Transverse colon (tissue), 4 donors: ENCODE measurements at places on chromosomes 12 and 14. TPM values are rescaled to one million over a fixed set of nuclear protein-coding genes. Genes with fewer than 3 reads are reported as not detected.

GRCh38 chr14:73221945-73222344, 15.4 kb upstream of the PAPLN start:
- H3K27ac ChIP-seq = no peak overlapping the region
- H3K4me3 ChIP-seq = no peak overlapping the region
- H3K4me1 ChIP-seq = no peaks in the 10 kb centered on the region
- H3K27me3 ChIP-seq = no peaks in the 10 kb centered on the region
- no peak for DNase-seq

- no peak overlapping the region for H3K27ac ChIP-seq
- H3K36me3 ChIP-seq = no peaks in the 10 kb centered on the region
- H3K4me1 ChIP-seq = no peaks in the 10 kb centered on the region
- DNase-seq = no peak
Measured at GRCh38 chr12:101727098-101727497, 12.2 kb downstream of the SYCP3 start.

- H3K27ac ChIP-seq = peak overlapping the region; percentile 94
- H3K4me1 ChIP-seq = peaks cover 23% of the 10 kb centered on the region
- peaks cover 2% of the 10 kb centered on the region for H3K36me3 ChIP-seq
Measured at GRCh38 chr14:21455592-21455911, 371 bp downstream of the CHD8 start.

DNA sequence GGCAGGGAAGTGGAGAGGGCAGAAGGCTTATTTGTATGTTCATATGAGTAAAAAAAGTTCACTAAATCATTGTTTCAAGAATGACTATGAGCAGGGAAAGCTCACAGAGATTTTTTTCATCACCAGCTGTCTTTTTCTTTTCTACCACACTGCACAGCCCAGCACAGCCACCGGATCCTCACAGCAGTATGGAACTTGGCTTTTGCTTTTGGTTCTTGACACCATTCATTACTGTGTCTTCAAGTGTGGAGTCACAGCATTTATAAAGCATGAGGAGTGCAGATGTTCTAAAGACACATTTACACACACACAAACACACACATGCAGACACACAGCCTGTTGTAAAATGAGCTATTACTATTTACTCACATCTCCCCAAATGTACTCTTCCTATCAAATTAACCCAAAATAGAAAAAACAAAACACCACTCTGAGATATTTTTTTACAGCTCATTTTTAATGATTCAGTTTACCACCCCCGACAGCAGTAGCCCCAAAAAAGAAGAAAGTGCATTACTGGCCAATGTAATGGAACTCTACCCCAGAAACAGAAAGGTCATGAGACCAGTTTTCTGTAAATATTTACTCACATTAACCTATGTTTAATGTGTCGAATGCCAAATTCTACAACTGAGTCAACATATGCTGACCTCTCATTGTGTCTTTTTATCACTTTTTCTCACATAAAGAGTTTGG, 60.5 kb downstream of the BTG1 start:
- peaks cover 14% of the 10 kb centered on the region for H3K4me1 ChIP-seq
- no peak overlapping the region for H3K27ac ChIP-seq
- H3K36me3 ChIP-seq = no peaks in the 10 kb centered on the region
- no peak overlapping the region for H3K4me3 ChIP-seq
- H3K27me3 ChIP-seq = no peaks in the 10 kb centered on the region

Gene P2RX2
- 2.1 TPM for total RNA-seq

DNA sequence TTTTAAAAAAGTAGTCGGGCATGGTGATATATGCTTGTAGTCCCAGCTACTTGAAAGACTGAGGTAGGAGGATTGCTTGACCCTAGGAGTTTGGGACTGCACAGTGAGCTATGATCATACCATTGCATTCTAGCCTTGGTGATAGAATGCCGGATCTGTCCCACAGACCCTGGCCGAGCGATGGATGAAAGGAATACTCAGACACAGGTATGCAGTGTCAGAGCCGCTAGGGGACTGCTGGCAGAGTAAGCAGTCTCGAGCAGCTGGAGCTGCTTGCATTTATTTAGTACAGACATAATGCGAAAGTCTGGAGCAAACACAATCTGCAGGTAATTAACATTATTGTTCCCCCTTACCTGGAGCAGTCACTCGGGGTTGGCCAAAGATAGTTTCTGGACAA, 18.6 kb downstream of the AICDA start:
- H3K4me1 ChIP-seq = no peaks in the 10 kb centered on the region
- H3K27me3 ChIP-seq = no peaks in the 10 kb centered on the region
- no peaks in the 10 kb centered on the region for H3K36me3 ChIP-seq
- H3K27ac ChIP-seq = no peak overlapping the region
- H3K4me3 ChIP-seq = no peak overlapping the region
- no peak for DNase-seq

Gene ABCC9
- total RNA-seq = 5.2 TPM

- no peaks in the 10 kb centered on the region for H3K4me1 ChIP-seq
- no peaks in the 10 kb centered on the region for H3K27me3 ChIP-seq
- H3K27ac ChIP-seq = no peak overlapping the region
- no peak for DNase-seq
- H3K4me3 ChIP-seq = no peak overlapping the region
- no peaks in the 10 kb centered on the region for H3K36me3 ChIP-seq
Measured at GRCh38 chr14:92451755-92452154, 61.8 kb upstream of the RIN3 start.

Gene LUM
- 13.8 TPM for total RNA-seq

Gene DPF3
- 14.6 TPM for total RNA-seq

GRCh38 chr12:85190728-85191127, 89.3 kb upstream of the ALX1 start:
- H3K27ac ChIP-seq = no peak overlapping the region
- no peaks in the 10 kb centered on the region for H3K36me3 ChIP-seq
- no peak for DNase-seq
- no peaks in the 10 kb centered on the region for H3K4me1 ChIP-seq
- no peak overlapping the region for H3K4me3 ChIP-seq

DNA sequence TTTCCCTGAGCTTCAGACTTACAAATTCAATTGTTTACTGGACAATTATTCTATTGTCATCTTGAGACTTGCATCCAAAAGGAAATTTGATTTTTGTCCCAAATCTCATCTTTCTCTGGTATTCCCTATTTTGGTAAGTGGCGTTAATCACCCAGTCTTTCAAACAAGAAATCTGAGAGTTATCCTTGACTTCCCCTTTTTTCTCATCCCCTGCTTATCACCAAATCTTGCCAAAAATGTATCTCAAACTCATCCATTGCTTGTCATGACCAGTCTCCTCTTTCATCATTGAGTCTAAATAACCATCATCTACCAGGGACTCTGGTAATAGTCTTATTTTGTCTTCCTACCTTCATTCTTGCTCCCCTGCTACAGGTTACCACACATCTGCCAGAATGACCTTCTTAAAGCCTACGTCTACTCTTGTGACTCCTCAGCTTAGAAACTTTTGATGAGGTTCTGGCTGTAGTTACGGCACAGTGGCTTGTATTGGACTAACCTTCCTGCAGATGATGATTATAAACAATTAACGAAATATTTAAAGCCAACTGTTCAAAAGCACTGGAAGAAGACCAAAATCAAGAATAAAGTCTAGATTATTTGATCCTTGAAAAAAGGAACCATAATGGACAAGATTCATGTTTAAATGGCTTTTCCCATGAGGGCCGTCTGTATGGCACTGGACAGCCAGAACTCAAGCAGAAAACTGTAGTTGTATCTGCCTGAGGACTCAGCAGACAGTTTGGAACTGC, 9.0 kb upstream of the ANO2 start:
- no peaks in the 10 kb centered on the region for H3K36me3 ChIP-seq
- no peak overlapping the region for H3K27ac ChIP-seq
- no peak for DNase-seq
- peaks cover 10% of the 10 kb centered on the region for H3K27me3 ChIP-seq
- no peak overlapping the region for H3K4me3 ChIP-seq

Gene APOF
- total RNA-seq = not detected

DNA sequence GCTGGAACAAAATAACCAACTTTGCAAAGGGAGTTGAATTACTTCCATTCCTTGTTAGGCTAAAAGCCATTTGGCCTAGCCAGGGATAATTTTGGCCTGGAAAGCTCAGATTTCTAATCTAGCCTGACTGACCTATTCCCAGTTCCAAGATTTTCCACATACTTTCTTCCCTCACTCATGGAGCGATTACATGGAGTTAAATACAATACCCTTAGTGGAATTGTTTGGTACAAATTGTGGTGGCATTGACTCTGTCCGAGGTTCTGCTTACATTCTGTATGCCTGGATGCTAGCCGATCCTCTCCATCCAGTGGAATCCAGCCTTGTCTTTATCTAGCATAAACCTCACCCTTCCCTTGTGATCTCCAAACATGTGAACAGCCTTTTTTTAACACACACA, 965.1 kb downstream of the DIO2 start:
- H3K4me1 ChIP-seq = no peaks in the 10 kb centered on the region
- H3K27me3 ChIP-seq = no peaks in the 10 kb centered on the region
- H3K27ac ChIP-seq = no peak overlapping the region
- DNase-seq = no peak

GRCh38 chr12:125081427-125081826, 16.2 kb downstream of the AACS start:
- H3K36me3 ChIP-seq = peaks cover 17% of the 10 kb centered on the region
- H3K4me1 ChIP-seq = no peaks in the 10 kb centered on the region
- DNase-seq = no peak
- no peaks in the 10 kb centered on the region for H3K27me3 ChIP-seq
- no peak overlapping the region for H3K27ac ChIP-seq

GRCh38 chr12:26153421-26154154, 28.8 kb upstream of the BHLHE41 start:
- H3K27me3 ChIP-seq = no peaks in the 10 kb centered on the region
- no peak for DNase-seq
- H3K36me3 ChIP-seq = no peaks in the 10 kb centered on the region
- H3K4me3 ChIP-seq = no peak overlapping the region
- peaks cover 23% of the 10 kb centered on the region for H3K4me1 ChIP-seq

GRCh38 chr14:24078146-24078545, 6.8 kb downstream of the CPNE6 start:
- H3K36me3 ChIP-seq = no peaks in the 10 kb centered on the region
- no peaks in the 10 kb centered on the region for H3K27me3 ChIP-seq
- H3K27ac ChIP-seq = no peak overlapping the region

Gene DNAI7
- total RNA-seq = not detected

GRCh38 chr14:29663281-29663801, 264.3 kb downstream of the PRKD1 start:
- no peaks in the 10 kb centered on the region for H3K4me1 ChIP-seq
- H3K36me3 ChIP-seq = no peaks in the 10 kb centered on the region
- no peak for DNase-seq
- H3K4me3 ChIP-seq = no peak overlapping the region

Gene CYP27B1
- total RNA-seq = 2.5 TPM
